ENCODE measurements at places on chromosomes 6 and 20.

DNA sequence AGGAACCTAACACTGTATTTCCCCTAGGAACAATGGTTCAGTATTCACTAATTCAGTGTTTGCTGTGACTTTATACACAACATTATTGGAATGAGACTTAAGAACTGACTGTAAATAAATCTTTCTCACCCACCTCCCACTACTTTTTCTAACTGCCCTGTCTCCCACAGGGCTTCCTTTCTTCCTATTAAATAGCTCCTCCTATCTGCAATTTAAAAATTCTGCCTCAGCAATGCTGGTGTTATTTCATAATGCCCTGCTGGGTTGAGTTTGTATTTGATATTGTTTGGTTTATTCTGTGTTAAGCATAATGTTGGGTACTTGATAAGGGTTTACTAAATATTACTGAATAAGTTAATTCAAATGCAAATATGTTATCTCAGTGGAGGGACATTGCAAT is 573.1 kb upstream of the RNF217 start:
- no peak for DNase-seq

DNA sequence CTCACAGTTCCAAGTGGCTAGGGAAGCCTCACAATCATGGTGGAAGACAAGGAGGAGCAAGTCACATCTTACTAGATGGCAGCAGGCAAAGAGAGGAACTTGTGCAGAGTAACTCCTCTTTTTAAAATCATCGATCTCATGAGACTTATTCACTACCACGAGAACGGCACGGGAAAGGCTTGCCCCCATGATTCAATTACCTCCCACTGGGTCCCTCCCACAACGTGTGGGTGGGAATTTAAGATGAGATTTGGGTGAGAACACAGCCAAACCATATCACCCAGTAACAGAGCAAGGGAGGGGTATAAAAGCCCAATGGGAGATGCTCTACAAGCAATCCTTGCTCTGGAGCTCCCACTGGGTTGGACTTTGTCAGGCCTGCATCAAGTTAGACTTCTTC is 80.4 kb downstream of the JPH2 start:
- DNase-seq = no peak

- DNase-seq = no peak
Observed at GRCh38 chr6:135393289-135393688, 104.3 kb downstream of the AHI1 start.

GRCh38 chr20:45918182-45918737 is 6.3 kb upstream of the PLTP start:
- no peak for DNase-seq

- DNase-seq = no peak
Observed at GRCh38 chr6:130215526-130215925, 7.2 kb downstream of the SAMD3 start.

Data from stimulated activated CD4-positive, alpha-beta T cell treated with anti-CD3 and anti-CD28 coated beads, Interleukin-1b, Interleukin-23, amount 100 ng/mL, for 1 hour (primary cell).